ENCODE measurements at places on chromosomes 6 and 20.
A peak's percentile ranks its signal among the peaks of the same experiment; 100 is the strongest.

DNA sequence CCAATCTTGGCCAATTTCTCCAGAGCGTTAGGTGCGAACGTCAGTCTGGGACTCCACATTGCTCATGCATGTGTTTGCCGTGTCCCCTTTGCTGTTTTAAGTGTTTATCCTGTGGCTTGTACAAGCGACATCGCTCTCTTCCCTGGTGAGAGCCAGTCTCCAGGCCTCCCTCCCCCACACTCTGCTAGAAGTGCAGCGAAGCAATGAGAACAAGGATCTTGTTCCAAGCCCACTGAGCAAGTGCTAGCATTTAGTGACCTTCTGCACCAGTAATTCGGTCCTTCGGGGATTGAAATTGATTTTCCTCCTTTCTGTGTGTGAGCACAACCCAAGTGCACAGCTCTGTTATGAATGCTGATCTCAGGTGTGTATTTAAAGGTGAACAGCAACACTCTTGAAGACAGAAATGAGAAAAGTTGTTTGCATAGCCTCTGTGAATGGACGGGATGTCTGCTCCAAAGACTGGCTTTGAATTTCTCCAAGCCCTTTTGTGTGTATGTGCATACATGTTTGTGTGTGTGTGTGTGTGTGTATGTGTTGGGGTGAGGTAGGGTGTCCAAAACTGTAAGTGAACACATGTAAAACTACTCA, 29.0 kb downstream of the CD83 start:
- DNase-seq, result no peak

DNA sequence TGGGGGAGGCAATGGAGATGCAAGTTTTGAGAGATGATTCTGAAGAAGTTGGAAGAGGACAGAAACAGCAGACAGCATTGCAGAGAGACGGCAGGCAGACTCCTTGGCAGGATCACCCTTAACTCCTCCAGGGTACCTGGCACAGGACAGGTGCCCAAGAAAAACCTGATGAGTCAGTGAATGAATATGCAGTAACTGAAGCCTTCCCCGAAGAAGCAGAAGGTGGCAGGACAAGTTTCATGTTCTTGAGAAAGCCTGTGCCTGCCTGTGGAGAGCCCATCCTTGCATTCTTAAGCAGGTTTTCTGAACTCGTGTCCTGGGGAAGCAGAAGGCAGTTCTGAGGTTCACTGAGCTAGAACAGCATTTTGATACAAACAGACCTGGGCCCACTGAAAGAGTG, 79.6 kb upstream of the SASH1 start:
- DNase-seq, result no peak

DNA sequence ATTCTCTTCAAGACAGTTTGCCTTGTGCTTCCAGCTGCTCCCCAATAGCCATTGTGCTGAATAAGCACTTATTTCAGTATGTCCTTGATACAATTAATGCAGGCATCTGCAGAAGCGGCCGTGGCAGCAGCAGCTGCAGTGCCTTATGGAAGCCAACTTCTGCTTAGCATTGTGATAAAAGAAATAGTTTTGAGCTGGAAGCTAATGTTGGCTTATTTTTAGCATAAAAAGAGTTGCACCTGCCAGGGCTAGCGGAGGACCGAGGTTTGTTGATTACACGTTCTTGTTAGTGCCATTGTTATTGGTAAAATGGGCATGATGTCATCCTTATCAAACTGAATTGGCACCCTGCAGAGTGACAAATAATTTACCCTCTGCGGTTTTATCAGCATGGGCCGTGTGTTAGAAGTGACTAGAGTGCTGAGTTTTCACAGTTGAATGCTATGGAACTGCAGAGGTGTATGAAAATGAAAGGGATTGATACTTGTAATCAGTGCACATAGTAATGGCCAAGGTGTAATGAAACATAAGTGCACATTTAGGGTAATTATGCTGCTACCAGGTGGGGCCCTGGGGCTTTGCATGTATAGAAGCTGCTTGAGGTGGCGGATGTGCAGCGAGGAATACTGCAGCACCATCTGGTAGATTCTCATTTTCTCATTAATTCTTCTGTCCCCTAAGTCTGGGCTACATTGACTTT, 334.3 kb downstream of the CDKAL1 start:
- DNase-seq, result no peak

DNA sequence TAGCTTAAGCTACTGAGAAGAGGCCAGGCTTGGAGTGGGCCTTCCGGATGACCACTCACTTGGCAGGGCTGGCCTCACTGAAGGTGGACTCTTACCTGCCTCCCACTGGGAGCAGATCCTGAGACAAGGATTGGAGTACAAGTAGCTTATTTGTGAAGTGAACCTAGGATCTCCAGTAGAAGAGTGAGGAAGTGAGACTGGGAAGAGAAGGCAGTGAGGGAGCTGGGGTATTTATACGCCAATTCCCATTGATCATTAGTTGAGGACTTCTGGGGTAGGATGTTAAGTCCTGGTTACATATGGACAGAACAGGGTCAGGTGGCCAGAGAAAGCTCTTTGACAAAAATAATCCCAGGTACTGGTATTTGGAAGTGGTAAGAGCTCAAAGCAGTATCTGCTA, 32.3 kb upstream of the RNF24 start:
- DNase-seq, result no peak

DNA sequence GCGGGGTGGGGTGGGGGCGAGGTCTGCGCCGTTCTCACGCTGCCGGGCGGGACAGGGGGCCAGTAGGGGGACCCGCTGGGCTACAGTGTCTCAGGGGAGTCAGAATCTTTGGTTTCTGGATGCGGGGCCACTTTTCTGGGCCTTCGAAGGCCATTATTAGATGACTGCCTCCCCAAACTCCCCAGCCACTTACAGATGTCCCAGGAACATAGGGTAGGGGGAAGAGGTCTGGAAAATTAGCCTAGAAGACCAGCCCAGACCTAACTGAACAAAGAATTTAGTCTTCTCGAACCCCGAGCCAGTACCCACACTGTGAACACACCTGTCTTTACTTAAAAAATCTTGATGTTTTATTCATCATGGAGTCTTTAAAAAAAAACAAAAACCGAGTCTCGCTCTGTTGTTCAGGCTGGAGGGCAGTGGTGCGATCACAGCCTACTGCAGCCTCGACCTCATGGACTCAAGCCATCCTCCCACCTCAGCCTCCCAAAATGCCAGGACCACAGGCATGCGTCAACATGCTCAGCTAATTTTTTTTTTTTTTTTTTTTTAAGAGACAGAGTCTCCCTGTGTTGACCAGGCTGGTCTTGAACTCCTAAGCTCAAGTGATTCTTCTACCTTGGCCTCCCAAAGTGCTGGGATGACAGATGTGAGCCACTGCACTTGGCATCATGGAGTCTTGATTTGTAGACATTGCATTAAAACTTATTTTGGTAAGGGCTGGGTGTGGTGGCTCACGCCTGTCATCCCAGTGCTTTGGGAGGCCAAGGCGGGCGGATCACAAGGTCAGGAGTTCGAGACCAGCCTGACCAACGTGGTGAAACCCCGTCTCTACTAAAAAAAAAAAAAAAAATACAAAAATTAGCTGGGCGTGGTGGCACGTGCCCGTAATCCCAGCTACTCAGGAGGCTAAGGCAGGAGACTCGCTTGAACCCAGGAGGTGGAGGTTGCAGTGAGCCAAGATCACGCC, 3.3 kb upstream of the SLC29A1 start:
- DNase-seq, result no peak

DNA sequence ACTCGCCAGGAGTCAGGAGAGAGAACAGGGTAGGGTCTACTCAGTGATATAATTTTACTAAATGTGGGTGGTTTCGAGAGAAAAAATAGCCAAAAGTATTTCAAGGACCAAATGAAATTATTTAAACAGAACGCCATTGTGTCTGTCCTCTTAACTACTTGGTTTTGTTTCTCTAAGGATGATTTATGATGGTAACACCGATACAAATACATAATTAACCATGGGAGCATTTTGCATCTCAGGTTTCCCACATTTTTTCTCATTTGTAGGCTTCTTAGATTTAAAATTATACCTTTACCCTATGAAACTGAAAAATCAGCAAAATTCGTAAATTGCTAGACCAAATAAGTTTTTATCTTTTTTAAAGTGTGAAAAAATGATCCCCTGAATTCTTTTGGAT, 188.2 kb downstream of the ZFP64 start:
- DNase-seq, result no peak

DNA sequence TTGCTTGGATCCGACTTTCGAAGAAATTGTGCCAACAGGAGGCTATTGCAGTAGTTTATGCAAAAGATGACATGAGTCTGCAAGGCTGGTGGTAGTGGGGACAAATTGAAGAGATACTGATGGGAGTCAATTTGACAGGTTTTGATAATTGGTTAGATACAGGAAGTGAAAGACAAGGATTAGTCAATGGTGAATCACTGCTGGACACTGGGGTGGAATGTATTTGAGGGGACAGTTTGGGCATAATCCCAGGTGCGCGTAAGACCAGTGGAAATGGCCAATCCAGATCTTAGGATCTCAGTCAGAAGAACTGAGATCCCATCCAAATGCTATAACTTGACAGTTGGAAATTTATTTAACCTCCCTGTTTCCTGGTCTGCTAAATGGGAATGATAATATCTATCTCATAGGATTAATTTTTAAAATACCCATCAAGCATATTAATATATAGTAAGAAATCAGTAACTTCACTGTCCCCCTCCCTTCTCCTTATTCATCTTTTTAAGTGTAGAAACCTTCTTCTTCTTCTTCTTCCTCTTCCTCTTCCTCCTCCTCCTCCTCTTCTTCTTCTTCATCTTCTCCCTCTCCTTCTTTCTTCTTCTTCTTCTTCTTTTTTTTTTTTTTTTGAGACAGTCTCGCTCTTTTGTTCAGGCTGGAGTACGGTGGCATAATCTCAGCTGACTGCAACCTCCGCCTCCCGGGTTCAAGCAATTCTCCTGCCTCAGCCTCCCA, 30.9 kb upstream of the ERVFRD-1 start:
- no peak for DNase-seq

DNA sequence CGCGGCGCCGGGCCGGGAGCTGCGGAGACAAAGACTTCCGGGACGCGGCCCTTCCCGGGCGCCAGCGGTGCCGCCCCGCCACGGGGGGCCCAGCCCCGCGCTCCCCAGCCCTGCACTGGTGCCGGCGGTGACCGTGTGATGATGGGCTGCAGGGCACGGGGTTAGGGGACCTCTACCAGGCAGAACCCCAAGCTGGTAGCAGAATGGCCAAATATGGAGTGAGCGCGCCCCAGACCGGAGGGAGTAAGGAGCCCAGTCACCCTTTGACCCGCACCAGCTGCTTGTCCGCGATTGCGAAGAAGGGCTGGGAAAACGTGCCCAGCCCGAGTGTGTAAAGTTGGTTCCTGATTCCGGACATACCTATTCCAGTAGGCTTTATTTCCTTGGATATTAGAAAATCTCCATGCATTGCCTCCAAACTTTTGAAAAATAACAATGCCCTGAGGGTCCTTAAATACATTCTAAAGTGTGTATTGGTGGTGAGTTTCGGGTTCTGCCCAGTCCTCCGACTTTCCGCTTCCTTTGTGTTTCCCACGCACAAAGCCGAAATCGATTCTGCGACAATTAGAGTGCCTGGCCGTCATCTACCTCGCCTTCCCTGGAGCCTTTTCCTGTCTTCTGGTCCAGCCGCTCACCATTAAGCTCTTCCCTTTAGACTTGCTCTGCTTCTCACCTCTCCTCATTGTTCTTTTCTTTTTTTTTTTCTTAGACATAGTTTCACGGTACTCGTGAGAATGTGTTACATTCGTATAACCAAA, 1.1 kb downstream of the ABRACL start:
- no peak for DNase-seq

DNA sequence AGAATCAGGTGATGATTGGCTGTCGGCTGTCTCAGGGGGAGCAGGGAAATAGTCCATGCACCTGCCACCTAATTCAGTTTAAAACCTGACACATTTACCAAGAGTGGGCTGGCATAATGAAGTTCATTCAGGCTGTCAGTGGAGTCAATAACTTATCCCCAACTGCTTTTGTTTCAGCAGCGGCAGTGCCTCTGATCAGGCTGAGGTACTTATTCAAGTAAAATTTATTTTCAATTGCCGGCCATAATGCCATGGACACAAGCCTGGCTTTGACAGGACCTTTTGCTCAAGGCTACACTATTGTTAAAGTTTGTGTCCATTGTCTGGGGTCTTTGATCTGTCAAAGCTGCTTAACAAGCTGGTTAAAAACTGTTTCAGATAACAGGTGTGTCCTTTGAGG, 20.6 kb downstream of the OLIG3 start:
- no peak for DNase-seq

GRCh38 chr6:44662461-44663121, 275.1 kb downstream of the CDC5L start:
- no peak for DNase-seq

- no peak for DNase-seq
Observed at GRCh38 chr6:89458704-89459103, 25.8 kb downstream of the ANKRD6 start.

GRCh38 chr20:5770231-5770986, 20.2 kb downstream of the SHLD1 start:
- DNase-seq, result peak; percentile 35
